ENCODE measurements at places on chromosomes 12 and 14.

DNA sequence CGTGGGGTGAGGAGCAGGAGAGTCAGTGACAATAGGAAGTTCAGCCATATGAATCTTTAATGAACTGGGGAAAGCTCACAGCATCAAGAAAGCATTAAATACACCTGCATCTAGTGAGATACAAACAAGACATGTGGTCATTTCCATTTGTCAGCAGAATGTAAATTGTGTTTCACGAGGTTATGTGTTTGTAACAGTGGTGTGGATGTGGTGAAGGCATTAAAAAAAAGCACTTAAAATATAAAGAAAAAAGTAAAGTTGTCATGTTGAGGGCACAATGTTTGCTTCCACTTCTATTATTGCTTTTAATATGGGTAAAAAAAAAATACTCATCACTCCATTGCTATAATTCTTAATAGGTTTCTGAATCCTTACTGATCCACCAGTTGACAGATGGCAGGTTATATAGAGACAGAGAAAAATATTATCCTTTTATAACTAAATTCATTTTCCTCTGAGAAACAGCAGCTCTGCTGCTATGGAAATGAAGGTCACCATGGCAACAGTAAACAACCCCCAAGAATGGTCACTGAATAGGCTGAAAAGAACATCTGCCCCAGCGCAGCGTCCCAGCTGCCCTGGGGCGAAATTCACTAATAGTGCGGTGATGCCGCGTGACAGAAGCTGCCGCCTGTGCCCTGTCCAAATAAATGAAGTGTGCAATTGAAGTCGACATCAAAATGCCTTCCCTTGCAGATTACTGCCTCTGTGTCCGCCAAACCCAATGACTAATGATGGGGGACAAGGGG lies 226.1 kb downstream of the FOXN3 start:
- peak; percentile 14 for DNase-seq

DNA sequence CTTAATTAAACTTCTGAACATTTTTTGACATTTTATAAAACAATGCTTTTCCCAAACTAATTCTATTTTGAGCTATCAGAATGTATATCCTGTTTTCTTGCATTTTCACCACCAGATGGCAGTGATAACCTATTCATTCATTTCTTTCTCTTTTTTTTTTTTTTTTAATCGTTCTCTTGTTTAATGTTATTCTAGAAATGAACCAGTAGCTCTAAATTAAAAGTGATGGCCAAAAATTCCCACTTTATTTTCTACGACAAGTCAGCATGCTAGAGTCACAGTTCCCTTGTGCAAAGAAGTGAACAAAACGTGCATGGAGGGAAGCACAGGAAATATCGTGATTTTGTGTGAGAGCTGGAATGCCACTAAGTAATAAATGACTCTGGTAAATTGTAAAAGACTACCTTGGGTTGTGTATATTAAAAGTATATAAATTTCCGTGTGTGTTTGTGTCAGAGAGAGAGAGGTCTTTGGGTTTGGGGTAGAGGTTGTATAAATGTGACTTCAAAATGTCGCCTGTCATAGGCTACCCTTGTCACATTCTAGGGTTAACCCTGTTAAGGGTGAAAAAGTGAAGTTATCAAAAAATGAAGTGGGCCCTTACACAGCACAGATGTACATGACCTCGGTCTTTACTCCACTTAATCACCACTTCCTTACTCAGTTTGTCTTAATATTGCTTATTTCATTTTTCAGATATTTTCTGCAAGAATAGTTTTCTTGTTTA lies 40.4 kb upstream of the LDHB start:
- peak; percentile 31 for DNase-seq

DNA sequence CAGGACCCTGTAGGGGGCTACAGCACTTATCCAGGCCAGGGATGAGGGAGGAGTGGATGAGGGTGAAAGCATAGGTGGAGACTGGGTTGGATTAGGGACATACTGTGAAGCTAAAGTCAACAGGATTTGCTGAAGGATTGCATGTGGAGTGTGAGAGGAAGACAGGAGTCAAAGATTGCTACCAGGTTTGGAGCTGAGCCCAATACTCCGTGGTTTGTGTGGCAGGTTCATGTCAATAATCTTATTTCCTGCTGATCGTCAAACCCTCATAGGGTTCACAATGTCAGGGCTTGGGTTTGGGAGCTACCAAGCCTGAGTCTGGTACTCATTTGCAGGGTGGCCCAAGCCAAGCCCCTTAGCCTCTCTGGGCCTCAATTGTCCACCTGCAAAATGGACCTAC lies 77.1 kb upstream of the PLXNC1 start:
- DNase-seq: no peak

GRCh38 chr14:97366400-97366799 lies 569.2 kb downstream of the VRK1 start:
- no peak for DNase-seq

DNA sequence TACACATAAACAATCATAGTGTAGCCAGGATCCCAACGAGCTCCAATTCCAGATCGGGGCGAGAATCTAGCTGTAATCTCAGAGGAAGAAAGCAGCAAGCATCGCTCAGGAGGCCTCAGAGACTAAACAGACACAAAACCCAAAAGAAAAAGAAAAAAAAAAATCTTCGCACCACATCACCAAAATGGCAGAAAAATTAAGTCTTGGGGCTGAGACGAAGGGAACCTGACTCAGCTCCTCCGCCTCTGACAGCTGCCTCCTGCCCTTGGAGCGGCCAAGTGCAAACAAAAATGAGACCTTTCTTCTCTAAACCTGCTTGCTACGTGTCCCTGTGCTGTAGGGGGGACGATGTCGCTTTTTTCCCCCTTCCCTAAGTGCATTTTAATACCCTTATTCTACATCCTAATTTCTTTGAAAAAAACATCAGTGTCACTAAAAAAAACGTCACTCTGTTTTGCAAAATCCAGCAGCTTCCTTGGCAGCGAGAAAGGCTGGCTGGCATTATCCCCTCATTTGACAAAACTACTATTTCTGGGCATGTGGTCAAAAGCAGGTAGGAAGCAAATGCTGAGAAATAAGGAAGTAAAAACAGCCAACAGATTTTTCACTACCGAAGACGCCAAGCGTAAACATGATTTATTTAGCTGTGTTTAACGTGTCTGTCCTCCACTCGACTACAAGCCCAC lies 30.5 kb downstream of the BCL11B start:
- no peak for DNase-seq

DNA sequence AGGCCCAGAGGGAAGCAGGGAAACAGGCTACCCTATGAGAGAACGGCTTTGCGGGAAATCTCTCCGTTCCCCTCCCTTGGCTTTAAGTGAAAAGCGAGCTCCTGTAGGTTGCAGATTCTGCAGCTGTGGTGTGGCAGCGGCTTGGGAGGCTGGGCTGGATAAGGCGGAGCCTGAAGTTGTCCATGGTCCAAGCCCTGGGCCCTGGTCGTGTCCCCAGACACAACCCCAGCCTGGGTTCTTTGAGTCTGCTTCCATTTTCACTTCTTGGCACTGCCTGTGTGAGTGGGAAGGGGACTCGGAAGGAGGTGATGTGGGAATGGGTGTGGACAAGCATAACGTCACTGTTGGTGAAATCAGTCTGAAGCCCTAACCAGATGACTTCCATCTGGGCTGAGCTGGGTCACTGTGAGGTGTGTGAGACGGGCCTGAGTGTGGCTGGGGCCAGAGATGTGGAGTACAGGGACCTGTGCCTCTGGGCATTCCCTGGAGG lies 43.0 kb upstream of the CTDSP2 start:
- no peak for DNase-seq

DNA sequence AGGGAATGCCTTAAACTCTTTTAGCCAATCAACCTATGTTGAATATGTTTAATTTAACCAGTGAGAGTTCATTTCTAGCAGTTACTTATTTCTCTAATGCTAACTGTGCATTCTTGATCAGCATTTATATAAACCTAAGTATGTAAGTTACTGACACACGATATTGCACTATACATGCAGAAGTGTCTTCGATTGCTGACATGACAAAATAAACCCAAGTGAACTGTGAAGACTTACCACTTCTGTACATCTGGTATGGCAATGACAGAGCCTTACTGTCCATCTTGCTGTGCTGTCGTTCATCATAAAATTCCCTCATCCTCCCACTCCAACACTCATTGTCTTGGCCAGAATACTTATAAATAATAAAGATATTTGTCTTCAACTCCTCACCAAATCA lies 131.8 kb downstream of the TSHR start:
- DNase-seq: no peak

GRCh38 chr14:105884808-105885281 lies 358.5 kb downstream of the TMEM121 start:
- DNase-seq: no peak

GRCh38 chr12:77932216-77932615 lies 101.5 kb downstream of the NAV3 start:
- no peak for DNase-seq

GRCh38 chr14:71168564-71169427 lies 261.5 kb downstream of the PCNX1 start:
- no peak for DNase-seq

GRCh38 chr12:28227251-28227650 lies 37.0 kb downstream of the CCDC91 start:
- no peak for DNase-seq

- DNase-seq: no peak
Observed at GRCh38 chr12:121918679-121919038, 267 bp downstream of the CFAP251 start.

DNA sequence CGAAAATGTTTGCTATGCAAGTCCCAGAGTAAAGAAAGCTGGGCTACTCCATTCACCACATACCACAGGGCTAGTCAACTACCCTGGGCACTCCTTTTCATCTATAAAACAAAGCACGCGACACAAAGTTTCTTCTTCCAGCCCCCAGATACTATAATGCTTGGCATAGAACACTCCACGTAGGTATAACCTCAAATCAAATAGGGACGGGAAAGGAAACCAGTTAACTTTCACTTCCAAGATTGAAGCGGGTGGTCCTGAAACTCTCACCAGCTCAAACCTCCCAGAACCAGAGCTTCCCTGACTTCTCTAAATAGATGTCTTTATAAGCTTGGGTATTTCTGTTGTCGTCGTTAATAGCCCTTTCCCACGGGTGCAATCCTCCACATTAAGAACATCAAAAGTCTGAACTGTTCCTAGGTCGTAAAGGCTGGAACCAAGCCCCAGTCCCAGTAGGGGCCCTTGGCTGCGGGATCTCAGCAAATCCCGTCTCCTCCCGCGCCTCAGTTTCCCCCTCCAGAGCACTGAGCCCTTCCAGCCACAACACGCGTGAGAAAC lies 647 bp downstream of the LGMN start:
- no peak for DNase-seq

GRCh38 chr14:20934148-20934762 lies 21.0 kb upstream of the RNASE2 start:
- peak; percentile 46 for DNase-seq

Measured in neuronal stem cell (in vitro differentiated cells).